Activated naive CD4-positive, alpha-beta T cell (primary cell): ENCODE measurements at places on chromosomes 6 and 20.

DNA sequence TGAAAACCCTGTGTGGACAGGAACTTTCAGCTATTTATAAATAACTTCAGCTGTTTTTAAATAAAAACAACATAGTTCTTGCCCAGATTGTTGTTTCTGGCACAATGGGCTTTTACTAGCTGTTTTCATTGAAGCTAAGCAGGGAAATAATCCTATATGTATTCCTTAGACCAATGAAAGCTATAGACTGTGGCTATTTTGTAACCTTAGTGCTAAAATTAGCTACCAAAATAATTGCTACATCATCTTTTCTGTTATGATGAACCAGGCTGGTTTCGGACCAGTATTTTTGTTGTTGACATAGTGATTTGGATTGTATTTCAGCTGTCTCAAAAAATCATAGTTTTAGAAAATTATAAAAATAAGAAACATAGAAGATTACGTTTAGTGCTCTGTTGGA, 13.7 kb downstream of the PHF3 start:
- no peak for DNase-seq

GRCh38 chr6:89037141-89037900, 43.2 kb upstream of the PNRC1 start:
- DNase-seq = no peak

DNA sequence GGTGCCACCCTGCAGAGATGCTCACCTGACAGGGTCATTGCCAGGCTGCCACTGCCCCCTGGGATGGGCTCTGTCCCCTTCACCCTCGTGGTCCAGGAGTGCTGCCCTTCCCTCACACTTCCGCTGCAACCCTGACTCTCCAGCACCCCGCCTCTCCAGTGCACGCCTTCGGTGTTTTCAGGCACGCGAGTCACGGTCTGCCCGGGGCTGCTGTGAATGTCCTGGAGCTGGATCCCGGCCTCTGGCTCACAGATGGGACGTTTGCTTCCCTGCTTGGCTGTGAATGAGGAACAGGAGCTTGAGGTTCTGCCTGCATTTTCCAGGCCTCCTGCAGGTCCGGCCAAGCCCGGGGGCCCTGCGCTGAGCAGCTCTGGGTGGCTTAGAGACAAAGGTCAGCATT, 343.4 kb downstream of the SMOC2 start:
- DNase-seq = no peak

- no peak for DNase-seq
Observed at GRCh38 chr6:105681061-105681460, 278.2 kb upstream of the PREP start.

DNA sequence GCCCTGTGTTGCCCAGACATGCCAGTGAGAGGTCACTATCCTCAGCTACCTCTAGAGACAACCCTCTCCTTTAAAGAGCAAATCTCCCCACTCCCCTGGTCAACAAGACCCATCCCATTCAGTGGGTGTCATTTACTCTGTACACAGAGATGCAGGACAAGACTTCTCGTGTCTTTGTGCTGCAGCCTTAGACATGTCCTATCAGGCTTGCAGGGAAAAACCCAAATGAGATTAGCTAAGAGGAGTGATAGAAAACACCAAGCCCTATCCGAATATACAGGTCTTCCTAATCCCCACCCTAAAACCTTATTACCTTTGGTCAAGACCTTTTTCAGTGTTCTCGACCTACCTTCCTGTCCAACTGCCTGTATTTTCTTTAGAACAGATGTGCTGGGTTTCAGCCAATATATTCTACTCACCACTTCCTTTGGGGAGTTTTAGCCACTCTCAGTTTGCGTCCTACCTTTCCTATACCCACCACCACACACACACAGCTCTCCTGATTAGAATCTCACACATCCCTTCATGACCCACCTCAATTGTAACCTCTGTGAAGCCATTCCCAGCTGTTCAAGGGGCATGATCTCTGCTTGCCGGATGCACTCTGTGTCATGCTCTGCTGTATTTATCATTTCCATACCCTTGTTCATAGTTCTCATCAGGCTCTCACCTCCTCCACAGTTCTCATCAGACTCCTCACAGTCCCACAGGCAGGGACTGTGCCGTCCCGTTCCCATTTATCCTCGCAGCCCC, 39.7 kb downstream of the TRAM2 start:
- no peak for DNase-seq

DNA sequence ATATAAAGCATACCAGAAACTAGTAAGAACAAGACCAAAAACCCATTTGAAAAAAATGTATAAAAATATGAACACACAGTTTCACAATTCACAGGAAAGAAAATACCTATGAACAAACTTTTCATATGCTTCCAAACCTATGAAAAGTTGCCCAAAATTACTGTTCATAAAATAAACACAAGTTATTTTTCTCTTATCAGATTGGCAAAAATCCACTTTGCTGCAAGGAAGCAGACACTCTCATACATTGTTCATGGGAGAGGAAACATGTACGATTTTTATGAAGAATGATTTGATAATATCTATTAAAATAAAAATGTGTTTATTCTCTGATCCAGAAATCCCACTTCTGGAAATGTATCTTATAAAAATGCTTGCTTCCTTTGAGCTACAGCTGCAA, 40.0 kb upstream of the OCSTAMP start:
- DNase-seq = no peak

DNA sequence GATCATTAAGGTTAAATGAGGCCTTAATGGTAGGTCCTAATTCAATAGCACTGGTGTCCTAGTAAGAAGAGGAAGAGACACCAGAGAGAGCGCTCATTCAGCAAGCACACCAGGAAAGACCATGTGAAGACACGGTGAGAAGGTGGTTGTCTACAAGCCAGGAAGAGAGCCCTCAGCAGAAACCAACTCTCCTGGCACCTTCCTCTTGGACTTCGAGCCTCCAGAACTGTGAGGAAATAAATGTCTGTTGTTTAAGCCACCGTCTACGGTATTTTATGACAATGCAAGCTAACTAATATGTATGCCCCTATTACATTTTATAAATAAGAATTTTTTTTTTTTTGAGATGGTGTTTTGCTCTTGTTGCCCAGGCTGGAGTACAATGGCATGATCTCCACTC, 59.3 kb downstream of the IL20RA start:
- no peak for DNase-seq

DNA sequence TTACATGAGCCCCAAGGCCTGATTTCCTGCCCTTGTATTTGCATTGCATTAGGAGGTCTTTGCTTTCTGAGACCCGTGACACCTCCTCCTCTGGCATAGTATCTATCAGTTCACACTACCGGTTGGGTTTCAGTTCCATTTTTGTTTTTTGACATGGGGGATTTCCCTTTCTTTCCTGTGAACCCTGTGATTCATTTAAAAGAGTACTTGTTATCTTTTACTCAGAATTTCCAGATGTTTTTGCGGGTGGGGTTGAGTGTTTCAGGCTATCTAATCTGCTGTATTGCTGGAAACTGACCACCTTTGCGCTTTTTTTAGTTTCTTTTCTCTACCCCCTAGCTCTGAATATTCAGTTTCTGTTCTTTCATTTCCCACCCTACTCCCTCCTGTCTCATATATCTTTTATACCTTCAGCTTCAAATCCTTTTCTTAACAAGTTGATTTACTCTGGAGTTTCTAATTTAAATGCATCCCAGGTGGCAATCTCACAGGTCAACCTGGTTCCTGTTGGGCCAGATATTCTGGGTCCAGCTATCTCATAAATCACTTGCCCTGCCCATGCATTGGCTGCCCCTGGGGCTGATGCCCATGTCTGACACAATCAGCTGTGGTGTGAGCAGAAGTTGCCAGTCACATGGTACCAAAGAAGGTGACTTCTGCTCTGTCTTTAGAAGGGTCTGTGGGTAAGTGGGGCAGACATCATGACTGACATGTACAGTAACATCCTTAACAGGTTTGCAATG, 14.3 kb upstream of the NCOA3 start:
- peak; percentile 17 for DNase-seq

DNA sequence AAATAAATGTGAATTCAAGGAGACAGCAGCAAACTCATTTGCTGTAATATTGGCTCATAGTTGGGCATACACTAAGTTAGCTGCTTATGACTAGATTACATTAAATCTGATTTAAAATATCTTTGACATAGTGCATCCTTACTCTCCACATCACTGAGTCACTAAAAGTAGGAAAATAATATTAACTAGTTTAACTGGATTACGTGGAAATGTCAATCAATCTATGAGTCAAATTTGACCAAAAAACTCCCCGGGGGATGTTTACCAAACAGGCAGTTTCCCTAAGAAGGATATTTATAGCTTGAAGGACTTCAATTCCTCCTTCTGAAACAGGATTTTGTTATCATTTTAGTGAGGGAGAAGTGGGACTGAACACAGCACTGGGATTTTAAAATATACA, 366.5 kb downstream of the ESR1 start:
- DNase-seq = no peak

DNA sequence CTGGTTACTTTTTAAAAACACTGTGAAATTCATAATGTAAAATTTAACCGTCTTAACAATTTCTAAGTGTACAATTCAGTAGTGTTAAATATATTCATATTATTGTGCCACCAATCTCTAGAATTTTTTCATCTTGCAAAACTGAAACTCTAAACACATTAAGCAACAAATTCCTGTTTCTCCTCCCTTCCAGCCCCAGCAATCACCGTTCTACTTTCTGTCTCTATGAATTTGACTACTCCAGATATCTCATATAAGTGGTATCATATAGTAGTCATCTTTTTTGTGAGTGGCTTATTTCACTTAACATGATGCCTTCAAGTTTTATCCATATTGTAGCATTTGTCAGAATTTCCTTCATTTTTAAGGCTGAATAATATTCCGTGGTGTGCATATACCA, 44.7 kb downstream of the RSPH3 start:
- no peak for DNase-seq

GRCh38 chr6:147911686-147912085, 403.2 kb downstream of the SAMD5 start:
- no peak for DNase-seq

GRCh38 chr6:115594891-115595290, 465.8 kb downstream of the FRK start:
- no peak for DNase-seq

GRCh38 chr6:157881342-157881741, 58.3 kb downstream of the SNX9 start:
- DNase-seq = no peak

DNA sequence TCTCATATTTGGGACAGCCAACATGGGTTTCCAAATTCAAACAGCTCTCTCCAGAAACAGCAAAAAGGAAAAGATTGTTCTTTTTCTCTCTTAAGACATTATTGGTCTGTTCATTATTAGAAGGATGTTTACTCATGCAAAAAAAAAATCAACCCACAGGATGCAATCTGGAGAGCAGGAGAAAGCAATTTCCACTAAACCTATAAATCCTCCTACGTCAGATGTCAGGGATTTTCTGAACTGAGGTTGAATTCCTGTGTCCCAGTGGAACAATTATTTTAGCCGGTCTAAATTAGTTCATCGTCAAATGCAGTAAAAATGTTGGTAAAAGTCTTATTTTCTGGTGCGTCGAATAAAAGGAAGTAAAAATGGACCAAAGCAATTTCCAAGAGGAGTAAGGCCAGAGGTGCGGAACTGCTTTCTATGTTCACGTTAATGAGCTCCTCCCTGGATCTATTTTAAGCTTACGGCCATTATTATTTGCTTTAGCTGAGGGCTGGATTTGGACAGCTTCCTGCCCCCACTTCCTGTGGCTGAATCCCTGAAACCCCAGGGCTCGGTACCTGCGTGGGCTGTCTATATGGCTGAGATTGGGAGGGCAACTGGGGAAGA, at the start of gene GABRR1:
Gene GABRR1 (minus strand): TSS at position 60 of the 612 bp plus-strand sequence. CDS start 36 bp downstream, at position 24.
- DNase-seq = no peak

GRCh38 chr20:62301111-62301668, 1.6 kb upstream of the ADRM1 start:
- DNase-seq = no peak

DNA sequence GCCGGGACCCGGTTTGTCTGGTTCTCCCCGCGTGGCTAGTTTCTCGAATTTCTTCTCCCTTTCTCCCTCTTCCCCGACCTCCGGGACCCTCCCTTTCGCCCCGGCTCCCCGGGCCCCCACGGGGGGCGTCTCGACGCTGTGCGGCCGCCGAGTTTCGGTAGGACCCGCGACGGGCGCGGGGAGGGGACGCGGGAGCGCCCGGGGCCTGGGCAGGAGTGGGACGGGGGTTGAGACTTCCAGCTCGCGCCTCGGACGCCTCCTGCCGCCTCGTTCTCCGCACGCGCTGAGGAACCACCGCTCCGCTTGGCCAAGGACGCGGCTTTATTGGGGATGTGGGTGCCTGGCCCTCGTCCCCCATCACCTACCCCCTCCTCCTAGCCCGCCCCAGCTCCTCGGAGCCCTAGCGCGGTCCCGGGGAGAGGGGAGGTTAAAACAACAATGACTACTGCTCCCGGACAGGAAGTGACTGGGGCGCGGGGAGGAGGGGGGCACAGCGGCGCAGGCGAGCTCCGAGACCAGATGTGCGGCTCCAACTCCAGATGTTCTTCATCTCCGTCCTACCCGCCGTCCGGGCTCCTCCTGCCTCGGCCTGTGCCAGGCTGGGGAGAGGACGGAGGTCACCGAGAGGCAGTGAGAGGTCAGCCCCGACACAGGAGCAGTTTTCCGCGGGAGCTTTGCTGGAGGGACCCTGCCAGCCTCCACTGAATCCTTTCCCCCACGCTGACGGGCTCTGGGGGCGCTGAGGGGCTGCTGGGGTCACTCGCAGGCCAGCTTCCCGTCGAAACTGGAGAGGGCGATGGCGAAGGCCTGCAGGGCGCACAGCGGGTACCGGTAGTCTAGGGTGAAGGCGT, 917 bp upstream of the TEAD3 start:
- DNase-seq = peak; percentile 30

GRCh38 chr20:23686046-23686750, 2.6 kb downstream of the CST4 start:
- no peak for DNase-seq

GRCh38 chr6:84836366-84836765, 72.0 kb upstream of the TBX18 start:
- DNase-seq = no peak

- no peak for DNase-seq
Observed at GRCh38 chr20:57583289-57584257, 22.7 kb downstream of the PCK1 start.

DNA sequence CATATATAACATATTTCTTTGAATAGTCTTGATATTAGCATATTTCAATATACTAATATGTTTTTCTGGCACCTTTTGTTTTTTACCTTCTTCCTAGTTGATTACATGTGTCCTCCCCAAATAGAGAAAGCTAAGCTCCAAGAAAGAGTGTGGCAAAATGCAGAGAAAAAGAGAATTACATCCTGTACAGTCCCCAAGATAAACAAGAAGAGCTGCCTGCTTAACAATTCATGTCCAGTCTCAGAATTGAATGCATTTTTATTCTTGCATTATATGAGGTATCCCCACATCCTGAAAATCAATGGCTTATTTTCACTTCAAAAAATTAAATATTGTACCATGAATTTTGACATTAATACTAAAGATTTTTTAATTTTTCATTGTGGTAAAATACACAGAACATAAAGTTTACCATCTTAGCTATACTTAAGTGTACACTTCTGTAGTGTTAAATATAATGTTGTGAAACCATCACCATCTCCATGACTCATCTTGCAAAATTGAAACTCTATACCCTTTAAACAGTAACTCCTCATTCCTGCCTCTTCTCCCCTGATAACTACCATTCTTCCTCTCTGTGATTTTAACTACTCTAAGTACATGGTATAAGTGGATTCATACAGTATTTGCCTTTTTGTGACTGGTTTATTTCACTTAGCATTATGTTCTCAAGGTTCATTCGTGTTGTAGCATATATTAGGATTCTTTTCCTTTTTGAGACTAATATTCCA, 490.3 kb downstream of the COL12A1 start:
- DNase-seq = no peak
